Body of pancreas (tissue), 4 donors: ENCODE measurements at places on chromosomes 5 and 9.

DNA sequence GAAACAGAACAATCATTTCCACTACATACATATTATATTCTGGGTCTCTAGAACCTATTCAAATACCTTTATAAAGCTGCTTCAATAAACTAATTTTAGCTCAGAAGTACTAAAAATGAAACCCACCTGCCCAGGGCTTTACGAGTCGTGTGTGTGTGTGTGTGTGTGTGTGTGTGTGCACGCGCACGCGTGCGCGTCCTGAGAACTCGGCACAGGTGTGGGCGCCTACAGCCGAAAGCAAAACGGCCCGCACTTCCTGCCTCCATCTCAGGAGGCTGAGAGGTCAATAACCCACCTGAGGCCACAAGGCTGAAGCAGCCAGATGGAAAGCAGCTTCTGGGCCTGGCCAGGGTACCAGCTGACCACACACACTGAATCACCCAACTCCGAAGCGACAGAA lies 3.0 kb downstream of the CLPTM1L start:
- no peak overlapping the region for H3K27ac ChIP-seq
- H3K36me3 ChIP-seq = peaks cover 39% of the 10 kb centered on the region
- peaks cover 23% of the 10 kb centered on the region for H3K4me1 ChIP-seq
- no peak overlapping the region for H3K4me3 ChIP-seq

DNA sequence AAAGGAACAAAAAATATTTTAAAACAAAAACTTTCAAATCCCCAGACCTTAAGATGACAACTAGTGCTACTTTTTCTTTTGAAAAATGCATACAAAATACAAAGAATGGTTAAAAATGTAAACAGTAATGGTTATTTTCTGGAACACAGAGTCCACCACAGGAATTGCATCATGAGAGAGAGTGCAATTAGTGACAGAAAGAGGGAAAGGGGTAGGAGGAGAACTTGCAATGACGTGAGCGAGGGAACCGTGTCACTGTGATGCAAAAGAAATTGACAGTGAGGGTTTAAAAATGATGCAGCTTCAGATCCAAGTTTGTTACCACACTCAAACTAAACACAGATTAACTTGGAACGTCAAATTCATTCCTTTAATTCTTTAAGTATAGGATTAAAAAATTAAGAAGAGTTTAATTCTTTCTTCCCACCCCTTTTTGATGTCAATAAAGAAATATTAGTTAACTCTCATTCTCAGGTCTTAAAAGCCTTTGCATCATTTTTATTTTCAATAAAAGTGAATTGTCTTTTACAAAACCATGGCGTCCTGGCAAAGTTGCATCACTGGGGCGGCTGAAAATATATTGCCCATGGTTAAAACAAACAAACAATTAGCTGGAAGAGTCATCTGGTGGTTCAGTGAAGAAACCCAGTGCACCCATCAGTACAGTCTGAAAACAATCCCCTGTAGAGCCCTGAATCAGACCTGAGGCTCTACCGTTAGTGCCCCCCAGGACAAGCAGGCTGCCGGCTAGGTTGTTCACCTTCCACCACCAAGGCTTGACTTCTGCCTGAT lies 39.5 kb downstream of the MACROH2A1 start:
- no peak for DNase-seq
- H3K27me3 ChIP-seq = no peaks in the 10 kb centered on the region
- no peak overlapping the region for H3K27ac ChIP-seq
- H3K4me1 ChIP-seq = no peaks in the 10 kb centered on the region

DNA sequence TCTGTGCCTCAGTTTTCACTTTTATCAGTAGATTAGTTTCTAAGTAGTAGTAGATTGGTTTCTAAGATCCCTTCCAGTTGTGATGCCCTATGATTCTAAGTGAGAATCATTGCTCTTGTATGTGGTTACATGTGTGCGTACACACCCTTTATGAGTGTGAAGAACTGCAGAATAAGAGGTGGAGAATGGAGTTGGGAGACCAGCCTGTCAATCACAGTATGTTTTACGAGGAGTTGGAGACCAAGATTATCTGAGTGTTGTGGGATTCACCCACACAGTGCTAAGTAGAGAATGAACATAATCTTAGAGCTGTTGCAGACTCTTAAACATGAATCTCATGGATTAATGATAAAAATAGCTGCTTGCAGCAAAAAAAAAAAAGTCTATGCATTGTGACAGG lies 37.6 kb downstream of the KIF24 start:
- no peaks in the 10 kb centered on the region for H3K27me3 ChIP-seq
- H3K4me1 ChIP-seq = no peaks in the 10 kb centered on the region
- H3K27ac ChIP-seq = no peak overlapping the region
- no peak for DNase-seq
- no peak overlapping the region for H3K4me3 ChIP-seq

- H3K36me3 ChIP-seq = no peaks in the 10 kb centered on the region
- no peaks in the 10 kb centered on the region for H3K4me1 ChIP-seq
- H3K27ac ChIP-seq = no peak overlapping the region
- DNase-seq = no peak
- no peak overlapping the region for H3K4me3 ChIP-seq
- no peaks in the 10 kb centered on the region for H3K27me3 ChIP-seq
Observed at GRCh38 chr9:130111786-130112537, 58.3 kb downstream of the GPR107 start.

DNA sequence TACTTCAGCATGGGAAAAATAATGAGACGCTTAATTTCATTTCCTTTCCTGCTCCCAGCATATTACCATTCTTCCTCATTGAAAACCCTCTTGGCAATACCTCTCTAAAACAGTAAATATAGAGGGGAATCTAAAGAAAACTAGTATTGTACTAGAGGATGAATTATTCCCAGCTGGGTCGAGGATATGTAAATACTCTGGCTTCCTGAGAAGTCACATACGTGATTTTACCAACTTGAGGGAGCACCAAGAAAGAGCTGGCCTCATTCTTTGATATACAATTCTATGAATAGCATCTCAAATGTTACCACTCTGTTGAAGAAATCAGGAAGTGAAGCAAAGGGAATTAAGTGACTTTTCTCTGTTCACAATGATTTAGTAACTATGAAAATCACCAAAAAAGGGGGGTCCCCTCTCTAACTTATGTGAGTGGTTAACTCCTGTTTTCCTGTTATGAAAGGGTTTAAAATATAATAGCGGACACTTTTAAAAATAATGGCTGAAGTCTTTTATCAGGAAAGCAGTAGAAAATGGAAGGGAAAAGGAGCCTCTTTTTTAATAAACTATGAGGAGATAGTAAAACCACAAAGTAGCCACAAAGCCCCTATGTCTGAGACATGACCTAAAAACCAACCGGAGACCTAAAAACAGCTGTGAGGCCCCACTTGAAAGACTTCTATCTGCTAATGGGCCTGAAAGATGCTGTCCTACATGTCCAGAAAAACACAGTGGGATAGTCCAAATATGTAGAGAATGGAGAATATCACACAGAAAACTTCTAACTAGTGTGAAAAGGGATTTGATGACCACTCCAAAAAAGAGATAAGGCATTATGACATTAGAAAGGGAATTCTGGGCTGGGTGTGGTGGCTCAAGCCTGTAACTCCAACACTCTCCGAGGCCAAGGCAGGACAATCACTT lies 42.6 kb downstream of the LPAR1 start:
- no peak overlapping the region for H3K27ac ChIP-seq
- H3K4me1 ChIP-seq = peaks cover 17% of the 10 kb centered on the region
- no peak overlapping the region for H3K4me3 ChIP-seq
- no peaks in the 10 kb centered on the region for H3K36me3 ChIP-seq
